ENCODE measurements at places on chromosomes 12 and 14. TPM values are rescaled to one million over a fixed set of nuclear protein-coding genes. Genes with fewer than 3 reads are reported as not detected.

RNASE3 gene
- total RNA-seq: not detected

GRCh38 chr14:21395450-21395849 is 11.6 kb upstream of the SUPT16H start:
- DNase-seq: no peak

DNA sequence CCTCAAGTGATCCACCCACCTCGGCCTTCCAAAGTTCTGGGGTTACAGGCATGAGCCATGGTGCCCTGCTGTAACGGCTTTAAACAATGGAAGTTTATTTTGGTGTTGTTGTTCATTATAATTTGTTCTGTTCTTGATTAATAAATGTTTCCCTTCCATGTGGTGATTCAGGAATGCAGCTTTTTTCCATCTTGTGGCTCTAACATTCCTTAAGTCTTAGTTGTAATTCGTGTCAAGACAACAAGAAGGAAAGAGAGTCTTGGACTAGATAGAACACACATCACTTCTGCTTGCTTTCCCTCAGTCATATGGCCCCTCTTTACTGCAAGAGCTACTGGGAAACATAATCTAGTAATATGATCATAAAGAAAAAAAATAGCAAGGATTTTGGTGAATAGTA is 211.6 kb downstream of the SLC6A15 start:
- DNase-seq: peak; percentile 26

DNA sequence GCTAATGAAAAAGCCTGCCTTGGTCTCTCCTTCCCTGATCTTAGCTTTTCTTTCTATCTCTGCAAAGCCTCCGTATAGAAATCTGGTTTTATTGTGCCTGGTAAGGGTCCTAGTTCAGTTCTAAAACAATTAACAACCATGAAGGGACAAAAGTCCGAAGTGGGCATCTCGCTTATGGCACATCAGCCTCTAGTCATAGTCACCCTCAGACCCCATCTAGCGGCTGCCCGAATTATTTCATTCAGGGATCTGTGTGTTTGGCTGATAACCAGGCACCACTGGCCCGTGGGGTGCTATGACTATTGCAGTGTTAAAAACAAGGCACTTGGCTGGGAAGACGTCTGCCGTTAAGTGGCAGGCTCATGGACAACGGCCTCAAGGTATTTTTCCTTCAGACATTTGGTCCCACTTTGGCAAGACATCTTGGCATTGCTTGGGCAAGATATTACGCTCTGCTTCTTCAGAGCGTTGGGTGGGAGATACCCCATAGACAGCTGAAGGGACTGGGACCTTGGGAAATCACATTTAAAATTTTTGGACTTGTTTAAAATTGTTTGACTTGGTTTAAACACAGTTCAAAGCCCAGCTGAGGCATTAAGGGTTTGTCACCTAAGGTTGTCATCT is 87.1 kb downstream of the SINHCAF start:
- peak; percentile 13 for DNase-seq

GRCh38 chr12:116880817-116881324 is 370 bp downstream of the HRK start:
- DNase-seq: peak; percentile 13

DNA sequence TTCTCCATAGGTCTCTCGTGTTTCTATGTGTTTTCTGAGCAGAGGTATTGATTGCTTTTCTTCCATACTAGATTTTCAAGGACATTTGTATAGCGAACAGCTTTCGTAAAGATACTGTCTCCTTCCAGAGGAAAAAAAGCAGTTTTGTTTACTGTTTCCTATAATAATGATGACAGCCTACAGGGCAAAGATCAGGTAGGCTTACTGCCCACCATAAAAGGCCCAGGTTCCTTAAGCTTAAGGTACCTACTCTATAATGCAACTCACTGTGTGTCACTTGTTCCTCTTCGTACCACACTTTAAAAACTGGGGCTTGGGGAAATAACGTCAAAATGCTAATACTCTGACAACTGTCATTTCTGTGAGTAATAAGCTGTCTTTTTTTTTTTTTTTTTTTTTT is 6.7 kb downstream of the PLCZ1 start:
- no peak for DNase-seq

Measured in foreskin keratinocyte (primary cell).